A549 (cell line): ENCODE measurements at places on chromosomes 16 and 17.

DNA sequence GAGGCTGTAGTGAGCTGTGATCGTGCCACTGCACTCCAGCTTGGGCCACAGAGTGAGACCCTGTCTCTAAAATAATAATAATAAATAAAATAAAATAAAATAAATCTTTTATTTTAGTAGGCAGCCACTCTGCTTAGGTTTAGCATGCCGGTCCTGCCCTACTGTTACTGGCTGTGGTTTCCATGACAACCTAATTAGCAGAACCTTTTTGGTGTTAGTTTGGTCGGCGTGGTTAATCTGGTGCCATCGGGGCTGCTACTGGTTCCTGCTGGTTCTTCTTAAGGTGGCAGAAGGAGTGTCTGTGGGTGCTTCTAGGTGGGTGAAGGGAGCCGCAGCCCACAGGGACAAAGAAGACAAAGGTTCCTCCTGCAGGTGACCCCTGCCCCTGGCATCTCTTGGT lies 37.8 kb upstream of the CBX4 start:
- no peak for DNase-seq

DNA sequence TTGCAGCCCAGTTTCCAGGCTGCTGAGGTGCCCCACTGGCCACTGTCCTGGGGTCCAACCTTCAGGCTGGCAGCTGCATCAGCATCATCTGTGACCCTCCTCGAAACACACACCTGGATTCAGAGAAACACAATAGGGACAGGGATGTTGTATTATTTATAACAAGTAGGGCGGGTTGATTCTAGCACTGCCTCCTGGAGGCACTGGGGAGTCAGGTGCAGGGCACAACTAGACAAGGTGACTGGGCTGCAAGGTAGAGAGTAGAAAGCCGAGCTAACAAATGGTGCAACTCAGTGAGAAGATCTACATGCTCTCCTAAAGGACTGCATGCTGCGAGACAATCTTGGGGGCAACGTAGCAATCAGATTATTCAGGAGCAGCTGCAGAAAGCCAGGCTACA lies 317.3 kb downstream of the SLC39A11 start:
- no peak for DNase-seq

- peak; percentile 55 for DNase-seq
Measured at GRCh38 chr16:84175350-84176081, 11.3 kb downstream of the TAF1C start.

- DNase-seq, result no peak
Measured at GRCh38 chr17:57663326-57664070, 81.6 kb downstream of the CCDC182 start.
